NCI-H524 (cell line): ENCODE measurements at places on chromosomes 12 and 14.

DNA sequence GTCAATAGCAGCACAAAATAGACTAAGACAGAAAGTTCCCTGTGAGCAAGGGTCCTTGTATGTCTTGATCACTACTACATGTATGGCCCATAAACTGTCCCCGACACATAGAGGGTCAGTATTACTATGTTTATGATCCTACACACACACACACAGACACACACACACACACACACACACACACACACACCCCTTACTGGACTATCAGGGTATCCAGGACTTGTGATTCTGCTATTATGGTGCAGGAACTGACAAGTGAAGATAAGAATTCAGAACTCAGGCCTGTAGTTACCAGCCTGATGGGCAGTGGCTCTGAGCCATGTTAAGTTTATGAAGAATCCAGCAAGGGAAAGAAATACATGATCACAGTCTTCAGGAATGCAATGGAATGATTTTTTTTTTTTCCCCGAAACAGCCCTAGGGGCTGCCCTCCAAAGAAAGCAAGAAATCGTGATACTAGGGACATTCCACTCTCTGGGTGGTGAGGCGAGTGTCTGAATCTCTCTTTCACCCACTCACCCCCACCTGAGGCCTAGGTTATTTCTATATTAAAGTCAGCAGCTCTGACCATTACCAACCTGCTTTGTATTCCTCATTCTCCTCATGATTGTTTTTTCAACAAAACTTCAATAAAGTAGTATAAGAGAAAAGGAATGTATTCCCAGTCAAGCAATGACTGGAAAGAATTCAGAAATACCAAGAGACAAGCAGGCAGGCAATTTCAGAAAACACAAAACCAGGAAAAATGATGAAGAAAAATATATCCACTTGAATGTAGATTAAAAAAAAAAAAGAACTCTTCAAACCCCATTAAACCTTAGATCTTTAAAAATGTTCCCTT is 105.8 kb downstream of the AVPR1A start:
- DNase-seq, result no peak

GRCh38 chr12:78494911-78495310 is 369.7 kb upstream of the SYT1 start:
- no peak for DNase-seq

GRCh38 chr12:124538194-124539082 is 29.0 kb downstream of the NCOR2 start:
- peak; percentile 28 for DNase-seq

GRCh38 chr12:54680374-54680773 is 32.2 kb upstream of the DCD start:
- peak; percentile 8 for DNase-seq

GRCh38 chr12:4961311-4961710 is 51.6 kb downstream of the KCNA1 start:
- DNase-seq, result no peak

GRCh38 chr12:32002848-32003493 is 43.8 kb downstream of the RESF1 start:
- no peak for DNase-seq

- DNase-seq, result peak; percentile 80
These were observed 142.3 kb upstream of the TMPO start for GRCh38 chr12:98373025-98373554.
